ENCODE measurements at places on chromosomes 13 and 19.

GRCh38 chr19:39372047-39372802, 18.7 kb downstream of the PAF1 start:
- no peak for DNase-seq

DNA sequence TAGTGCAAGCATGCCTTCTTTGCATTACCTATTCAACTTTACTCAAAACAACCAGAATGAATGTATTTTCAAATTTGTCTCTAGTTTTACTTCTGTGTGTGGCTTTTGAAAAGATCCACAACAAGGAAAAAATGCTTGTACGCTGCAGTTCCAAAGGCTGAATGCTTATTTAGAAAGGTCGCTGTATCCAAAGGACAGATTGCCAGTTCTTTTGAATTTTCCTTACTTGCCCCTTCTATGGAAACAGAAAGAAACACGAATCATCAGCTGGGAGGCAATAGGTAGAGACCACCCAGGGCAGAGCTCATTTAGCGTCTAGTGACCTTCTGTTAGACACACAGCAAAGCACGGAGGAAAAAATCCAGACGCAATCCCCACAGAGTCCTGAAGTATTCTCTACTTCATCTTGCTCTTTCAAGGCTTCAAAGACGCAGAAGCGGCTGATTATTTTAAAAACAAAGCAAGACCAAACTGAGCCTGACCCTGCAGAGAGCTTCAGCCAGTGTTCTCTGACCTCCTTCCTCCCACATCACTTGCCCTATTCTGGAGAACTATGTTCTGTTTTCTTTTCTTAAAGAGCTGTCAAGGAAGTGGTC, 674.6 kb upstream of the SGCG start:
- DNase-seq: no peak

DNA sequence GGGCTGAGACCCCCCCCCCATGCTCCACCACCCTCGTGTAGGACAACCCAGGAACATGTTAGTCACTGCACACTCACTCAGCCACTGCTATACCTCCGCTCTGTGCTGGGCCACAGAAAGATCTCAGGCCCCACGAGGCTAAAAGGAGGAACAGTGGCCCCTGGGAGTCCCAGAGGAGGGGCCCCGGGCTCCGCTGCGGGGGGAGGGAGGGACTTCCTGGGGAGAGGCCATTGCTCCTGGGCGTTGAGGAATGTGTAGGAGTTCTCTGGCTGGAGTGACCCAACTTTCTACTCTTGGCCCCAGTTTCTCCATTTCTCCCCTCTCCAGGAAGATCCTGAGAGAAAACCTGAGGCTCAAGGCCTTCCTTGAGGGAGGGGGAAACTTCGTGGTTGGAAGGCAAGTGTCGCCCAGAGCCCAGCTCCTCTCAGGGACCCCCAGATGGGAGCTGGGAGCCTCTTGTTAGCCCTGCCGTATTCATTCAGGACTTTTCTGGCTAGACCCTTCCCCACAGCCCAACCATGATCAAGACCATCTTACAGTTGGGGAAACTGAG, 13.6 kb downstream of the ONECUT3 start:
- DNase-seq: no peak

GRCh38 chr13:112968380-112968909, 569 bp upstream of the MCF2L start:
- no peak for DNase-seq

DNA sequence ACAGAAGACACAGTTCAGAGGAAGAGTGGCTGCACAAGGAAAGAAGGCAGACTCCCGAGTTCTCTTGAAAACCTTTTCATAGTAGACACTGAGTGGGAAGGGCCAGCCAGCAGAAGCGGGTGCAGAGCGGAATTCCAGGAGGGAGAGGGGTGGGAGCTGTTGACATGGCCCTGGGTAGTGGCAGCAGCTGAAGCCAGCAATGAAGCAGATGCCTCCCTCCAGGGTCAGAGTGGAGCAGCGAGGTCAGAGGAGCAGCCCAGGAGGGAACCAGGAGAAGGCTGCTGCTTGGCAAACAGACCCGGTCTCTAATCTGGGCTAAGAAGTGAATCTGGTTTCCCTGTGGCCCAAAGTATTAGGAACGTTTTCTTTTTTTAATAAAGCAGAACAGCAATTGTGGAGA, 73.9 kb upstream of the SPATA13 start:
- DNase-seq: no peak

- no peak for DNase-seq
These were observed 1.1 kb downstream of the TSSK6 start for GRCh38 chr19:19514215-19514657.

GRCh38 chr19:5956728-5957127, 21.2 kb downstream of the RANBP3 start:
- no peak for DNase-seq

DNA sequence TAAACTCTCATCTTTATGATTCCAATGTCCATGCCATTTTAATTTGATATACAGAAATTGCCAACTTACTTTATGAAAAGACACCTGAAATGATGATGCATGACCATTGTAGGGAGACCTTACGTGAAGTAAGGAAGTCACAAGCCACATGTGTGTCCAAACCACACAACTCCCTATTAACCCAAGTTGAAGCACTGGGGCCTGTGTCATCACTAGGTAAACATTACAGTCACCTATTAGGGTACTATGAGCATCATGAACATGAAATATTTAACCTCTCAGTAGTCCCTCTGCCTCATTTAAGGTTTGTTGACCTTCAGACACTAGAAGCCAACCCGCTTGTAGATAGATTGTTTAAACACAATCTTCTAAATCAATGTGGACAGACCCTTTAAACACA, 576.9 kb downstream of the IRS2 start:
- no peak for DNase-seq

GRCh38 chr19:30667227-30667626, 295.0 kb downstream of the ZNF536 start:
- DNase-seq: no peak

DNA sequence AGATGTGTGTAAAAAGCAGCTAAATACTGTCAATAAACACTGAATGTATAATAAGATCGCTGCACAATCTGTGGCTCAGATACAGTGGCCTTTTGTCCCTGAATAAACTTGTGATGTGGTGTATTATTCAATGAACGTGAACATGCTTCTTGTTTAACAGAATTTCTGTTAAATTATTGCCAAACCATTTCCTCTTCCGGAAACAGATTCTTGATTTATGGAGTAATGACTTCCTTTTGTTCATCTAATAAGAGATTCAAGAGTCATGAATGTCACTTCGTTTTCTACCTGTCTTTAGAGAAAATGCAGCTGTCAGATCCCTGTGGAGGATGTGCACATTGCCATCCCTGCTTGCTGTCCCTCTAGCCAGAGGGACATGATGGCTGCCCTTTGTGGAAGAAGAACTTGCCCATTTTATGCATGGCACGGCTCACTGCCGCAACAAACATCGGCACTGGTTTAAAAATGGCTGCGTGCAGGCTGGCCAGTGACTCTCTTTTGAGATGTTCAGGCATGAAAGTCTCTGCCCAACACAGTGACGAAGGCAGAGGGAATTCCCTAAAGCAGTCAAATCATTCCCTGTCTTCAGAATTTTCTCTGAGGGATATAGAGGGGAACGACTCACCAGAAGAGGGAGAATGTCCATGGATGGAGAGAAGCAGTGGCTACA, 3.1 kb upstream of the TNFSF13B start:
- DNase-seq: no peak

DNA sequence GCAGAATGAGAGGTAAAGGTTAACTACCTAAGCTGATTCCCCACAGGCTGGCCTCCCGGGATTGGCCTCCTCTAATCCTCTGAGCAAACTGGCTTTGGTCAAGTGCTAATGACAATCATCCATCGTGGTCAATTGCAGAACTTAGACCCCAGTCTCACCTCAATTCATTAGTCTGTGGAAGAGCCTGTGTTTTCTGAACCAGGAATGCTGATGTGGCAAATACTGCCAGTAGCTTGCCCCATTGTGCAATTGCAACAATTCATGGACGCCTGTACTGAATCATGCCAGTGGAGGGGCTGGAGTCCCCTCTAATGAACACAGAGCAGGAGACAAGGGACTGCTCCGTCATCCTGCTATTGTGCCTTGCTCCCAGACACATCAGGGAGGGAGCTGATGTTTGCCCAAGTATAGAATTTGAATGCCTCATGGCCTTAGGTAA, 1256.5 kb downstream of the EFNB2 start:
- DNase-seq: no peak

- no peak for DNase-seq
These were observed 6.5 kb upstream of the SLC44A2 start for GRCh38 chr19:10618846-10619245.

- DNase-seq: no peak
These were observed 1524.0 kb downstream of the SLITRK1 start for GRCh38 chr13:82358284-82358683.

- no peak for DNase-seq
These were observed 5.9 kb upstream of the ACOD1 start for GRCh38 chr13:76942363-76942762.

GRCh38 chr13:78625384-78625783, 22.0 kb upstream of the POU4F1 start:
- no peak for DNase-seq

- DNase-seq: no peak
These were observed 156.4 kb downstream of the COL4A1 start for GRCh38 chr13:110150384-110151101.

DNA sequence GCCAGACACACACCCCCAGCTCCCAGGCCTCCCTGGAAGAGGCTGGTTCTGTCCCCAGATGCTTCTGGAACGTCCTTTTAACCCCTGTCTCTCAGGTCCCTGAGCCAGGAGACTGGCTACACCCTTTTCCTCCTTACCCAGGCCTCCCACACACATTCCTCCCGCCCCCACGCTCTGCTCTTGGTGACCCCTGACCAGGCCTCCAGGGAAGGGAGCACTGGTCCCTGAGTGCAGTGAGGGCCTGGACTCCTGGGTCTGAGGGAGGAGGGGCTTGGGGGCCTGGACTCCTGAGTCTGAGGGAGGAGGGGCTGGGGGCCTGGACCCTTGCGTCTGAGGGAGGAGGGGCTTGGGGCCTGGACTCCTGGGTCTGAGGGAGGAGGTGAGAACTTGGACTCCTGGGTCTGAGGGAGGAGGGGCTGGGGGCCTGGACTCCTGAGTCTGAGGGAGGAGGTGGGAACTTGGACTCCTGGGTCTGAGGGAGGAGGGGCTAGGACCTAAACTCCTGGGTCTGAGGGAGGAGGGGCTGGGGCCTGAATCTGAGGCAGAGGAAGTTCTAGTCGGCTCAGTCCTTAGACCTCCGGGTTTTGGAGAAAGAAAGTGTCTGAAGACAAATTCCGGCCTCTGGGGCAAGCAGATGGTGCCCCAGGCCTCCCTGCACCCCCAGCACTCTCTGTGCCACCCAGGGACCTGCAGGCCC, 527 bp downstream of the KLK6 start:
- no peak for DNase-seq

DNA sequence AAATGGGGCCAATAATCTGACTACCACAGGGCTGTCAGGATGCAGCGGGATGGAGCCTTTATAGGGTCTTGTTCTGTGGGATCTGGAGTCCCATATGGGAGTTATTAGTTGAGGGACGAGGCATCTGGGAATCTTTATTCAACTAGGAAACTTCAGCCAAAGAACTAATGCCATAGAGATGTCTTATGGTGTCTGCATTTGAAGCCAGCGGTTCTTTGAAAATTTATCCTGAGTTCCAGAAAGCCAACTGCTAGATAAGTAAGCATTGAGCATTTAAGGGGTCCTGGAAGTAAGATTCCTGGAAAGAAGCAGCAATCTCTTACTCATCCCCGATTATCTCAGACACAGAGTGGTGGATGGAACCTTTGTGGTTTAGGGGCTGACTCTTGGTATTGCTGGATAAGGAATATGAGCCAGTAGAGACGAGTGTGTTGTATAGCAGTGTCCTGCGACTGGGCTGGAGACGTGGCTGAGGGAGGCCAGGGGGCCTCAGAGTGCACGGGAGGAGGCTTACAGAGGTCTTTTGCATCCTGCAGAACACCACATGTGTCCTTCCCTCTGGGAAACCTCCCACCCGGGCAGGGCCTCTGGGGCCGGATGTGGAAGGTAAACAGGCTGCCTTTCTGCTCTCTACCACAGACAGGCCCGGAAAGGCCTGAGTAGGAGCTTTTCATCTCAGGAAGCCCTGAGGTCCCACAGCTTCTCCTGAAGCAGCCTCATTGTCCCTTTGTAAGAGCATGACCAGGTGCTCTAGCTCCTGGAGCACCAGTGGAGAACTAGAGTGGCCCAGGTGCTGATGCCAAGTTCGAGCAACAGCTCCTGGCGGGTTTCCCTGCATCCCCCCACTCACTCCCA, 28.8 kb downstream of the ACTN4 start:
- DNase-seq: no peak

DNA sequence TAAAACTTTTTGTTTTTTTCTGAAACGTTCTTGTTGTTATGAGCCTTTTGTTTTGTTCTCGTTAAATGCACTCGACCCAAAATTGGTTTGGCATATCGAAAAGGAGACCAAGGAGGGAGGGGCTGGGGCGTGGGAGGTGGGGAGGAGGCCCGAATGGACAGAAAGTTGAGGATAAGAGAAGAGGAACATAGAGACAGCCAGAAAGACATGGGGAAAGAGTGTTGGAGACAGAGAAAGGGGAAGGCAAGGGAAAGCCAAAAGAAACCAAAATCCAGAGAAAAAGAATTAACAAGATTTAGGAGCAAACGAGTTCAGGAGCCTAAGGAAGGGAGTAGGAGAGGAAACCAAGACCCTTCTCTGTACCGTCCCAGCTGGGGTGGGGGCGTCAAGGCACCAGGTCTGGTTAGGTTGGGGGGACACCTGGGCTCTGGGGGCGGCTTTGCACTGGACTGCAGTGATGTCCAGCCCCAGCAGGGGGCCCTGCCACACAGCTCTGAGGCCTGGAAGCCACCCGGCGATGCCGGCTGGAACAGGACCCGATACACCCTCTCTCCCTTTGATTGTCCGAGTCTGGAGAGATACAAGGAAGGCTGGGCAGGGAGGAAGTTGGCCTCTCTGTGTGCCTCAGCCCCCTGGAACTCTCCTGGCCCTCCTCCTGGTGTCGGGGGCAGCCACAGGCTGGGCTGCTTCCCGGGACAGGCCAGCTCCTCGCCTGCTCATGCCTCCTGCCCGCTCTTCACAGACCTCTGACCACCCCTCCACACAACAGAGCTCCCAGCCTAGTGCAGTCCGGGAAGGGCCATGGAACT, 11.6 kb upstream of the ASF1B start:
- peak; percentile 65 for DNase-seq

- DNase-seq: peak; percentile 88
These were observed 714 bp downstream of the POLRMT start for GRCh38 chr19:632579-633067.

Data from GM12892 (cell line).